Sciatic nerve (tissue), 2 donors: ENCODE measurements at places on chromosomes 6 and 20.

GRCh38 chr6:36150283-36150682 is 20.0 kb downstream of the MAPK13 start:
- no peak for DNase-seq

DNA sequence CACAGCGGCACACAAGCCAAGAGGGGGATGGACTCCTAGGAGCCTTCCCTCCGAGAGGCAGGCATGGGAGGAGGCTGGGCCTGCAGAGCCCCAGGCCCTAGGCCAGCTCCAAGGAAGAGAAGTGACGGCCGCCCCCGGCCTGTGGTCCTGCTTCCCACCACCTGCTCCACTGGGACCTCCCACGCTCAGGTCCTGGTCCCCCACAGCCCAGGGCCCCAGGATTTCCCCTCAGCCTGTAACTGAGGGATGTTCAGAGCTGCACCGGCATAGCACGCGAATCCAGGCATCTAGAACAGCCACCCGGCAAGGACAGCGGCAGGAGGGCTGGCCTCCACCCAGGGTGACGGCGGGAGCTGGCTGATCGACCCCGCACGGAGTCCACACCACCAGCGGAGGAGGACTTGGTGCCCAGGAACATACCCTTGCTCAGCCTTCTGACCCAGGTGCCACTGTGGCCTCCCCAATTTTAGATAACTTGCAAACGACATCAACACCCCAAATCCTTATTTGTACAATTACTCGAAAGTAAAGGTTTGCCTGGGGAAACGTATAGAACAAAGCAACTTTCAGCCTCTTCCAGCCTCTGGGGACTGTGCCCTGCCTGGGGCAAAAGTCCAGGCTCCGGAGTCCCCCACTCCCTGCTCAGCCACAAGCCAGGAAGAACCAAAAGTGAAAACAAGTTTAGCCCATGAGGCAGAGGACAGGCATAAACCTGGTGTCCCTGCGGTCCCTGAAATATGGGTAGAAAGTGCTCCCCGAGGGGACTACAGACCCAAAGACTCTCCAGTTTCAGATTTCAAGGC is 3.5 kb downstream of the GATA5 start:
- DNase-seq, result no peak

GRCh38 chr20:10134176-10134575 is 84.5 kb upstream of the SNAP25 start:
- DNase-seq, result no peak

GRCh38 chr6:146341493-146342230 is 202.0 kb upstream of the RAB32 start:
- DNase-seq, result no peak
